ENCODE measurements at places on chromosomes 3 and 15.

DNA sequence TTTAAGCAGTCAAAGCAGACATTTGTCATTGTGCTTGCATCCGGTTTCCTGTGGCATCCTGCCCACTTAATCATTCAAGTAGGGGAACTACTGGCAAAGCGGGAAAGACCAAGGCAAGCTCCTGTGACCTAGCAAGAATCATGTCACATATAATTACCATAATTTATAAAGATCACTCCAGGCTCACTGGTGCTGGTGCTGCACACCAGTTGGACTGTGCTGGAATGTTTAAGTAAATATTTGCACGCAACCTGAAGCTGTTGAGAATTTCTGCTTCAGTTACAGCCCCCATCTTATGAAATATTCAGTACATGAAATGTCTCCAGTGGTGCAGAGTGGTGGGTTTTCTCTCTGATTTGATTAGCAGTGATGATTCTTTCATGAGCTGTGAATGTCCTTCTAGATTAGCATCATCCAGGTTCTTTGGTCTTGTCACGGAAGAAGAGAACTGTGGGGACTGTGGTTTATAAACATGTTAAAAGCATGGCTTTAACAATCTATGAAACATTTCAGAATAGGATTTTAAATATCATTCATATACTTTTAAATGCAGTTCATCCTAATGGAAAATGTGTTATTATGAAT is 621.3 kb upstream of the EPHA6 start:
- DNase-seq, result no peak

GRCh38 chr3:66073464-66074141 is 34.9 kb upstream of the MAGI1 start:
- no peak for DNase-seq

GRCh38 chr3:65732051-65732935 is 306.4 kb downstream of the MAGI1 start:
- DNase-seq, result no peak

- no peak for DNase-seq
Observed at GRCh38 chr3:114609973-114610630, 316.3 kb downstream of the TIGIT start.

GRCh38 chr3:127063916-127064315 is 81.0 kb downstream of the PLXNA1 start:
- DNase-seq, result no peak

DNA sequence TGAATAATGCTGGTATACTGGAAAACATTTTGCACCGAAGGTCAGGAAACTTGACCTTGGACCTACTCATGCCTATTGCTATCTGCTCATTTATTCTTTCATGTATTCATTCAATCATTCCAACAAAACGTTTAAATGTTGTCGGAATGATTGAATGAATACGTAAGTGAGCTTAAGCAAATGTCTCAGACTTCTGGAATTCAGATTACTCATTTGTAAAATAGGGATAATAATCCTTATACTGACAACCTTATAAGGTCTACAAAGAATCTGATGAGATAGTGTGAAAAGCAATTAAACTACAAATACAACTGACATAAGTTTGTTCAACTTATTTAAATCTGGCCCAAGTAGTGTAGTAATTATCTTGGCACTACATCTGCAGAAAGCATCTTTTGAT is 288.7 kb downstream of the WDR72 start:
- DNase-seq, result no peak

GRCh38 chr3:197858598-197858997 is 67.5 kb downstream of the LRCH3 start:
- DNase-seq, result no peak
